ENCODE measurements at places on chromosomes 6 and 20. TPM values are rescaled to one million over a fixed set of nuclear protein-coding genes. Genes with fewer than 3 reads are reported as not detected.

TFAP2C gene
- total RNA-seq: 0.31 TPM

DEFB115 gene
- total RNA-seq: not detected

PAX1 gene
- not detected for total RNA-seq

- H3K4me1 ChIP-seq: no peaks in the 10 kb centered on the region
- no peak for DNase-seq
- no peak overlapping the region for H3K4me3 ChIP-seq
- H3K27ac ChIP-seq: no peak overlapping the region
Measured at GRCh38 chr20:39619271-39619785, 657.2 kb downstream of the DHX35 start.

- no peaks in the 10 kb centered on the region for H3K27me3 ChIP-seq
- peaks cover 15% of the 10 kb centered on the region for H3K4me1 ChIP-seq
- H3K36me3 ChIP-seq: no peaks in the 10 kb centered on the region
- peak overlapping the region; percentile 69 for H3K27ac ChIP-seq
- peak; percentile 88 for DNase-seq
Measured at GRCh38 chr20:48275286-48276020, 490.2 kb upstream of the SULF2 start.

All from endodermal cell (in vitro differentiated cells).